ENCODE measurements at places on chromosomes 7 and 10.

- no peak for DNase-seq
Observed at GRCh38 chr10:112605063-112605462, 158.0 kb downstream of the VTI1A start.

DNA sequence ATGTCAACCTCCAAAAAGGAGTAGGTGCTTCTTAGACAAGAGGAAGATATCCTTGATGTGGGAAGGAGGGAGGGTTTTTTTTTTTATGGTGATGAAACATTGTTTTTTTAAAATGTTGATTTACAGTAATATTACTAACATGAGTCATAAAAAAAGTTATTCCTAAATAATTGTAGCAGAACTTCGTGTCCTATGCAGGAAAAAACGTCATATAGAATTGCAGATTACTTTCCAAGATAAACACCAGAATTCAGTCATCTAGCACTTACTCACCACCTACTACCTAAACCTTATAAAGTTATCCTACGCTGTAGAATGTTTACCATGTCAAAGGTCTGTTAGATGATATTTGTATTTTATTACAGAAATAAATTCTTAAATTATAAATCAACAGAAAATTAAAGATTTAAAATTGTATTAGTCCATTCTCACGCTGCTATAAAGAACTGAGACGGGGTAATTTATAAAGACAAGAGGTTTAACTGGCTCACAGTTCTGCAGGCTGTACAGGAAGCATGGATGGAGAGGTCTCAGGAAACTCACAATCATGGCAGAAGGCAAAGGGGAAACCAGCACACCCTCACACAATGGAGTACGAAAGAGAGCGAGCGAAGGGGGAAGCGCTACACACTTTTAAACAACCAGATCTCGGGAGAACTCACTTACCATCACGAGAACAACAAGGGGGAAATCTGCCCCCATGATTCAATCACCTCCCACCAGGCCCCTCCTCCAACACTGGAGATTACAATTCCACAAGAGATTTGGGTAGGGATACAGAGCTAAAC is 105.2 kb upstream of the NEBL start:
- DNase-seq: no peak

DNA sequence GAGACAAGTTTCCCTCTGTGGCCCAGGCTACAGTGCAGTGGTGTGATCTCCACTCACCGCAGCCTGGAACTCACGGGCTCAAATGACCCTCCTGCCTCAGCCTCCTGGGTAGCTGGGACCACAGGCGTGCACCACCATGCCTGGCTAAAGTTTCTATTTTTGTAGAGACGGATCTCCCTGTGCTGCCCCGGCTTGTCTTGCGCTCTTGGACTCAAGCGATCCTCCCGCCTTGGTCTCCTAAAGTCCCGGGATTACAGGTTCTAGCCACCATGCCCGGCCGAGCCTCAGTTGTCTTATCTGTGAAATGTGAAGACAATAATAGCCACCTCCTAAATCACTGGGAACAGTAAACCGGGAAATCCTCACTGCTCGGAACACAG is 88.1 kb downstream of the FOXL3 start:
- no peak for DNase-seq

GRCh38 chr10:6535156-6535764 is 44.8 kb downstream of the PRKCQ start:
- DNase-seq: no peak

GRCh38 chr7:121795736-121796135 is 77.2 kb upstream of the PTPRZ1 start:
- no peak for DNase-seq

- no peak for DNase-seq
Observed at GRCh38 chr10:121179006-121179405, 327.8 kb downstream of the WDR11 start.

- DNase-seq: peak; percentile 75
Observed at GRCh38 chr10:52308251-52309031, 5.6 kb upstream of the DKK1 start.

GRCh38 chr7:79090543-79090942 is 362.9 kb downstream of the MAGI2 start:
- DNase-seq: no peak

GRCh38 chr7:102471791-102472125 is 7.0 kb downstream of the POLR2J start:
- DNase-seq: no peak

DNA sequence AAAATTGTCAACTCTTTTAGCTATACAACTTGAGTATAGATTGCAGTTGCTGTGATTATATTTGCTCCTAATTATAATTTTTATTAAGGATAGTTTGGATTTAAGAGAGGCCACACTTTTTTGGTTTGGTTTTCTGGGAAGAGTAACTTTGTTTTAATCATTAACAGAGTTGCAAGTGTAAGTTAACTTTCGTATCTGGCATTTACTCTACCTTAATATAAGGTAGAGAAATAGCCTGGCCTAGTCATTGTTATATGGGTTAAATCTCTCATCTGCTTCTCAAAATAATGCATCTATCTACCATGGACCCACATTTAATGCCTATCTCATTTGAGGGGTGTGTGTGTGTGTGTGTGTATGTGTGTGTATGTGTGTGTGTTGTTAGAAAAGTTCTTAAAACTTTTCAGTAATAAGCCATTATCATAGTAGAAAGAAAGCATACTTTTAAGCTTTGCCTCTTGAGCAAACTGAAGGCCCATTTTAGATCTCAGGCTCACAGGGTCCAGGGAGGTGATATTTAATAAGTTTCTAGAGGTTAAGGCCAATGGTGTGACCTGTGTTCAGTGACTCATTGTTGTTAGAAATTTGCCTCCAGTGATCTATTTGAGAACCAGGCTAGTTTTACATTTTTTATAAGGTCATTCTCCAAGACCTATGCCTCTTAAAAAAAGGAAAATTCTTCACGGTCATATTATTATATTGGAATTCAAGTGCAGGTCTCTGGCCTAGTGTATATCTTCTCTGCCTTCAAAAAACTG is 10.9 kb upstream of the TEX47 start:
- DNase-seq: no peak

DNA sequence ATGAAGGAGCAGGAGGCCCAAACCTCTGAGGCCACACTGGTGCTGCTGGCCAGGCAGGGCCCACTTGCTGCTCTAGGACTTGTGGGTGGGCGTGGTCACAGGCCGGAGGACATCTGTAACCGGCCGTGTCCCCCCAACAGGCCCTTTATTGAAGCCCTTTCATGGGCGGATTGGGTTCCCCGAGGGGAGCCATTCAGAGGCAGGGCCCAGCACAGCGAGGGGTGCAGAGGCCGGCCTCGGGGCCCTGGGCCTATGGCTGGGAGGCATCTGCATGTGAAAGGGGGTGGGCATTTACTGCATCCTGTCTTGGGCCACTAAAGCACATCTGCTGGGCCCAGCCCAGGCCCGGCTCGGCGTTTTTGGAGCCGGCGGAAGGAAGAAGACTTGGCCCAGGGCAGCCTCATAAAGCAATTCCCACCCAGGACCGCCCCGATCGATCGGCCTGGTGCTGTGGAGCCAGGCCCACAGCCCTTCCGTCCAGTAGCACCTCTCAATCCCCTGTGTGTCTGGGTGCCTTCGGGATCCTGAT is 8.4 kb downstream of the LHPP start:
- DNase-seq: peak; percentile 39

DNA sequence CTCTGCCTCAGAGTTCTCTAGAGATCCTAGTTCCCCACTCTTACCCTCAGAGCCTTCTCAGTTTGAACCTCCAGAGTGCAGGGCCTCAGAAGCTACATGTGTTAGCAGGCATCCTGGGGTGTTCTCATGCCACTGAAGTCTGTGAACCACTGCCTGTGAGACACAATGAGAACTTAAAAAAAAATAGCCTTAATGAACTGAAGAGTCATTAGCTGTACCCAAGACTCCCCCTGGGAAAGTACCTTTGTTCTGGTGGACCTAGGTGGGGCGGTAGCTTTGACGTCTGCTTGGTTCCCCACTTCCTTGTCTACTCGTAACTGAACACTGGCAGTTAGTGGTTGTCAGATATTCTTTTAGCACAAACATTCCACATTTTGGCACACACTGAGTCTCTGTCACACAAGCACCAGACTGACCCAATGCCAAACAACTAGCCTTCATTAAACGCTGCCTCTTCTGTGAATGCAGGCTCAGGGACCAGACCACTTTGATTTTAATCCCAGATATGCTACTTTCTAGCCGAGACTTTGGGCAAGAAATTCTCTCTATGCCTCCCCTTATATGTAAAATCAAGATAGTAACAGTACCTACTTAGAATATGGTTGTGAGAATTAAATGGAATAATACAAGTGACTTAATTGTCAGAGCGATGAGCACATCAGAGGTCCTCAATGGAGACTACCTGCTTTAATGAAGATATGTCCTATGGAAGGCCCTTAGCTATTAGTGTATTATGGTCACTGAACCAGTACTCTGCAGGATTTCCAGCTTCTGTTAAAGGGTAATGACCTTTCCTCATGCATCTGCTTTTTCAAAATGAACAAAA is 75.3 kb upstream of the CC2D2B start:
- no peak for DNase-seq

GRCh38 chr7:147721962-147722830 is 868.4 kb upstream of the C7orf33 start:
- no peak for DNase-seq

- DNase-seq: no peak
Observed at GRCh38 chr7:72335561-72336381, 76.4 kb downstream of the CALN1 start.

- no peak for DNase-seq
Observed at GRCh38 chr7:119562839-119563238, 710.1 kb upstream of the KCND2 start.

DNA sequence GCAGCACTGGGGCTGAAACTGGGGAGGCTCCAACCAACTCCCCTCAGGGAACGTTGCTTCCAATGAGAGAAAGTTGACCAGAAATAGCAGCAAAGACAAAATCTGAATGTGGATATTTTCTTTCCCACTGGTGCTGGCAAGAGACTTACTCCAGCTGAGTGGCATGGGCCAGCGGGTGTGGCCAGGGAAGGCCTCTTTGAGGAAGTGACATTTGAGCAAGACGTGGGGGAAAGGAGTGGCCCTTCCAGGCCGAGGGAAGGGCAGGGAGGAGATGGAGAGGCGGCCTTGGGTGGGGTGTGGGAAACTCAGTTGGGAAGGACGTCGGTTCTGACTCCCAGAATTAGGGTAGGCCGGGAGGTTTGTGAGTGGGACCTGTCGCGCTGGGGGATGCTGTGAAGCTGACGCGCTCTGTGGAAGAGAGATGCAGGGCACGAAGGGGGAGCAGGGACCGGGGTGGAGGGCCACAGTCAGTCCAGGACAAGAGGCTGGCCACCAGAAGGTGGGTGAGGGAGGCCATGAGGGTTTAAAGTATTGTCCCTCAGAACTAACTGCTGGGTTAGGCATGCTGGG is 96.7 kb upstream of the IKZF1 start:
- DNase-seq: no peak

DNA sequence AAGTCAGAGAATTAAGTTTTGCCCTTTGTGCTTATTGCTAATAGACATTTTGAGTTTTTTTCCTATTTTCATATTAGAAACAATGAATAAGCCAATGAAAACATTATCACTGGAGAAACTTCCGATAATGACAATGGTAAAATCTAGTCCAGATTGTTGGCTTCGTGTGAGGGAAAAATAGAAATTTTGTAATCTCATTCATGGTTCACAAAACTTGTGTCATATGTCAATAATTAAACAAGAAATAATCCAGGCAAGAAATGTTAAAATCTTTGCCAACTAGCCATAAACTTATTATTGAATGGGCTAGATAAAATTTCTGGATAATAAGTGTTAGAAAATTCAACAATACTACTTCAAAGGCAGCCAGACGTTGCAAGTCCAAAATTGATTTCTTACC is 36.6 kb downstream of the RNLS start:
- DNase-seq: no peak

GRCh38 chr10:63236113-63236935 is 103.2 kb downstream of the NRBF2 start:
- DNase-seq: no peak

DNA sequence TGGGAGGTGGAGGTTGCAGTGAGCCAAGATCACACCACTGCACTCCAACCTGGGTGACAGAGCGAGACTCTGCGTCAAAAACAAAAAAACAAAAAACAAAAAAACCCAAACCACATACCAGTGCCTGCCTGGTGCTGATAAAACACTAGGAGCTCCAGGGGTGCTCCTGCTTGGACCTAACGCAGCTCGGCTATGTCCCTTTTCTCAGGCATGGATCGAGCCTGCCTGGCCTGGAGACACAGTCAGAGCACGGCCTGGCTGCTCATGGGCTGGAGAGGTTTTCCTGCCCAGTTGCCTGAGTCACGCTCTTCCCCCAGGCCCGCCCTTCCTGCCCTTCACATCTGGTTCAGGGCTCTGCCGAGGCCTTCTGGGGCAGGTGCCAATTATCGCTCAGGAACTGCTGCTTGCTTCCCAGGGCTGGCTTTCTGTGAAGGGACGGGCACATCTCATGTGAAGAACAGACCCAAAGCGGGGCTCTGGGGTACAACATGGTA is 12.6 kb upstream of the NPFFR1 start:
- no peak for DNase-seq

DNA sequence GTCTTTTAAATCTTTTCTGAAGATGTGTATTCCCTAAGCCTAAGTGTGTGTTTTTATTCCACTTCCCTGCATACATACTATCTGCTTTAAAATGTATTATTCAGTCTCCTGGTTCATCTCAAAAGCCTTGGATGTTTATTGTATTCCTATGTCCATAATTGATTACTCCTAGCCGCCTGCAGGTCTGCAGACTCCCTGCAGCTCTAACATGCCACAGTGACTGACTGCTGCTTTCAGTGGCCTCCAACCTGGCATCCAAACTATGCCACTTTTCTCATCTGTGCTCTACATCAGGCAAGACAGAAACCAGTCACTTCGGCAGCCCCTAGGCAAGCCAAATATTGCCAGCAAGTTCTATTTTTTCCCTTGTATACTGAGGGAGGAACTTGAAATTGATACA is 81.7 kb downstream of the ABCA13 start:
- DNase-seq: peak; percentile 1

GRCh38 chr7:37287131-37287855 is 161.4 kb downstream of the ELMO1 start:
- no peak for DNase-seq

- peak; percentile 18 for DNase-seq
Observed at GRCh38 chr7:16695621-16696237, 49.7 kb downstream of the BZW2 start.

GRCh38 chr7:30240106-30240800 is 44.1 kb upstream of the ZNRF2 start:
- no peak for DNase-seq

- DNase-seq: peak; percentile 33
Observed at GRCh38 chr7:18087026-18087686, 59.5 kb upstream of the PRPS1L1 start.

GRCh38 chr7:75718390-75719031 is 20.2 kb downstream of the HIP1 start:
- DNase-seq: no peak

- DNase-seq: no peak
Observed at GRCh38 chr7:1599640-1600395, 30.0 kb upstream of the PSMG3 start.

DNA sequence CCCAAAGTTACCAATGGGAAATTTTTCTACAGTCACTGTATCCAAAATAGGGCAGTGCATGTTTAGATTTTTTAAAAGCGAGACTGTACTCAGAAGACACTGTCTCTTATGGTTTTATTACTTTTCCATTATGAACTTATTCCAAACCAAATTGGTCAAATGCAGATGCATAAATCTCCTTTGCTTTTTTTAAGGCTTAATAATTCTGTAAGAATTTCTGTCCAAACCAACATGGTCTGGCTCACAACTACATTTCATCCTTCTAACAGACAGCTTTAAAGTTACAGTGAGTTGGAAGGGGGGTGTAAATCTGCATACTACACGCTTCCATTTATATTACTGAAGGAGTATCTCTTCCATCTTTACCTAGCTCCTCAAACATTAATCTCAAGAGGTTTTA is 199.2 kb downstream of the SLC25A13 start:
- no peak for DNase-seq

GRCh38 chr7:155587486-155587885 is 41.1 kb upstream of the CNPY1 start:
- DNase-seq: no peak

All from neuronal stem cell (in vitro differentiated cells).